ENCODE measurements at places on chromosomes 3 and 15.

DNA sequence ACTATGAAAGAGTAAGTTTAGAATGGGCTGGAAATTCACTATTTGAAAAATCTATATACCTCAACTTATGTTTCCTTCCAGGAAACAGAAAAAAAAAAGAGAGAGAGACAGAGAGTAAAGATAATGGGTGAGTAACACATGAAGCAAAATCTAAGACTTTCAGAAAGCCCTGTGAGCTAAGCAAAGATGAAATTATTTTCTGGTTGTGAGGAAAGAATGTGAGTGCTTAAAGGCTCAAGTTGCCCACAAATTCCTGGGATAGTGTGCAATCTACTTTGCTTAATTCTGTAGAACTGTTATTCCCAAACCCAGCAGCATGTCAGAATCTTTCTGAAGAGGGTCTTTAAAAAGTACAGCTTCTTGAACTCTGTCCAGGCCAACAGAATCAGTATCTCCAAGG, 337.7 kb upstream of the AGTR1 start:
- no peak for DNase-seq

- no peak for DNase-seq
These were observed 174.8 kb downstream of the POLR2M start for GRCh38 chr15:57881361-57881760.

DNA sequence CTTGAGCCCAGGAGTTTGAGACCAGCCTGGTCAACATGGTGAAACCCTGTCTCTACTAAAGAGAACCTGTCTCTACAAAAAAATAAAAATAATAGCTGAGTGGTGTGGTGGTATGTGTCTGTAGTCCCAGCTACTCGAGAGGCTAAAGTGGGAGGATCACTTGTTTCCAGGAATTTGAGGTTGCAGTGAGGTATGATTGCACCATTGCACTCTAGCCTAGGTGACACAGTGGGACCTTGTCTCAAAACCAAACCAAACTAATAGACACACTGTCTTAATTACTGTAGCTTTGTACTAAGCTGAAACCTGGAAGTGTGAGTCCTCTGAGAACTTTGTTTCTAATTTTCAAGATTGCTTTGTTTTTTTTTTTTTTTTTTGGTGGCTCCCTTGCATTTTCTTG, 30.4 kb downstream of the MGA start:
- no peak for DNase-seq

GRCh38 chr3:15280853-15281532, 51.4 kb downstream of the SH3BP5 start:
- DNase-seq: no peak

DNA sequence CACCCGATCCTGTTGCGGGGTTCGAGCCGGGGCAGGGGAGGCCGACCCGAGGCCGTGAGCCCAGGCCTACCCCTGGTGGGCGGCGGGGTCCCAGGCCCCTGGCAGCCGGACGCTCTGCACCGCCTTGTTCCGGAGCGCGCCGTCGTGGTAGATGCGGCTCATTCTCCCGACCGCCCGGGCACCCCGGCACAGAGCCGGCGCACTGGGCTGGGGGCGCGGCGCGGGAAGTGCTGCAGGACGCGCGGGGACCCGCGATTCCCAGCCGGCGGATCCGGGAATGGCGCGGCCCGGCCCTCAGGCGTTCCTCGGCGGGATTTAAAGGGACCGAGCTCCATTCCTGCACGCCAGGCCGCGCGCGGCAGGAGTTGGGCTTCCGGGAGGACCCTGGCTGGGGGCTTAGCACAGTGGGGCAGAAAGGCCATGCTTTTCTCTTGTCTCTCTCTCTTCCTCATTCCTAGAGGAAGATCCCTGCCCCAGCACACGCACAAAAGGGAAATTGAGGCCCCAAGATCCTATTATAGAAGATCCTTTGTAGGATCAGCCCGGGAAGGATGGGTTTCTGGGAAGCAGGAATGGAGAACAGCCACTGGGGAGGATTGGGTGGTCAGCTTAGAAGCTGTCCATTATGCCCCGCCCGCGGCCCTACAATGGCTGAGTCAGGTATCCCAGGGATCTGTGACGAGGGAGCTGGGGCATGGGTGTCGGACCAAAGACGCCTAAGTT, at the start of gene ARPIN:
Gene ARPIN, minus strand, starts transcription at position 279 of the 723 bp plus-strand sequence. Its CDS starts 117 bp downstream, at position 162.
- DNase-seq: peak; percentile 82

- no peak for DNase-seq
These were observed 14.6 kb upstream of the MME start for GRCh38 chr3:155065537-155065936.

GRCh38 chr3:99764377-99764776, 53.3 kb upstream of the CMSS1 start:
- DNase-seq: no peak

- no peak for DNase-seq
These were observed 600.0 kb downstream of the ROBO1 start for GRCh38 chr3:79167651-79168416.

- no peak for DNase-seq
These were observed 1030.8 kb upstream of the CFAP20DC start for GRCh38 chr3:60080648-60081047.

- DNase-seq: no peak
These were observed 428.3 kb downstream of the GABRG3 start for GRCh38 chr15:27399241-27399640.

Data from suprapubic skin (tissue), 4 donors.